ENCODE measurements at places on chromosomes 6 and 20.

- no peak for DNase-seq
These were observed 11.7 kb upstream of the SPO11 start for GRCh38 chr20:57317789-57318371.

- DNase-seq = peak; percentile 60
These were observed 29.9 kb upstream of the ZNF184 start for GRCh38 chr6:27502508-27503435.

- DNase-seq = no peak
These were observed 228.1 kb upstream of the CITED2 start for GRCh38 chr6:139602577-139602976.

- no peak for DNase-seq
These were observed 64.0 kb downstream of the THBS2 start for GRCh38 chr6:169189686-169190085.

GRCh38 chr20:63442100-63442493 lies 30.4 kb downstream of the KCNQ2 start:
- DNase-seq = peak; percentile 59

DNA sequence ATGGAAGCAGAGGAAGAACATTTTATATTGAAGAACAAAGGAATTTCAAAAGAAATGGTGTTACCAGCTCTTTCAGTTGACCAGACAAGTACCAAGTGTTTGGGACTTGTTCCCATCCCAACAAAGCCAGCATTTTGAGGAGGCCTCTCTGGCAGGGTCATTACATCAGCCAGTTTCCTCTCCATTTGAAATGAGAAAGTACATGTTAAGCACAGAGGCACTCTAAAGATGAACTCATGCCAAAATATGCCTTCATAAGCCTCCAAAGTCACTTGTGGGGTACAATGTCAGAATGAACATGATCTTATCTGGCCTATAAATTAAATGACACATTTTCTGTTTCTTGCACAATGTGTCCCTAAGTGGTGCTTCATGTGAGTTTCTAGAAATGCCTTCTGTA lies 223.9 kb downstream of the PRL start:
- DNase-seq = no peak

- no peak for DNase-seq
These were observed 47.5 kb upstream of the RIN2 start for GRCh38 chr20:19710336-19711120.

DNA sequence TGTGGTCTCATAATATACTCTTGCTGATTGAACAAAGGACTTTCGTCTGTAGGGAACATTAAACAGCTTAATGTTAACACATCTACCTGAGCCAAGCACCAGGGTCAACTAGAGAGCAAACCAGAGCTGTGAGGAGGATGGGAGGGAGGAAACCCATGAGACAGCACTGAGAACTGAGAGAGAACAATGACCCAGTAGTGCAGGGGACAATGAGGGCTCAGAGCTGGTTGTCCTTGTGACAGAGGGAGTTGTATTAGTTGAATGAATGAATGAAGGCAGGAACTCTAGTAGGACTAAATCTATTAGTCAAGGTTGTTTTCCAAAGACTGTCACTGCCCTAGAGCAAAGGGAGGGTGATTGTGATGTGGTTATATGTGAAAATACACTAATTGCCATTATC lies 28.2 kb upstream of the GSTA4 start:
- no peak for DNase-seq

DNA sequence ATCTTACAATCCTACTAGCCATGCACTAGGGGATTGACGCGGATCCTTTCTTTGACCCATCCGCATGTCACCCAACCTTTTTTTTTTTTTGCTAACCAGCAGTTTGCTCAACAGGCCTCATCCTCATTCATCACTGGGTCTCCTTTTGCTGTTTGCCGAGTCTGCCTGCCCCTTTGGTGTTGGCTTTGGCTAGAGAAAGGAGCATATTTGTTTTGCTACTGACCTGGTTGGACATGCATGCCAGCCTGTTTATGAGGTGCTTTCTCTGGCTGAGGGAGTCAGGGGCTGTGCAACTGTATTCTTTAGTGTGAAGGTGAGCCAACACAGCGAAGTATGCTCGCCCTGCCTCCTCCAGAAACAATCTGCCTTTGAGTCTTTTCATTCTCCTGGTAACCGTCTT lies 40.2 kb downstream of the E2F3 start:
- DNase-seq = no peak

GRCh38 chr20:38302786-38303185 lies 1.2 kb upstream of the BPI start:
- DNase-seq = no peak

DNA sequence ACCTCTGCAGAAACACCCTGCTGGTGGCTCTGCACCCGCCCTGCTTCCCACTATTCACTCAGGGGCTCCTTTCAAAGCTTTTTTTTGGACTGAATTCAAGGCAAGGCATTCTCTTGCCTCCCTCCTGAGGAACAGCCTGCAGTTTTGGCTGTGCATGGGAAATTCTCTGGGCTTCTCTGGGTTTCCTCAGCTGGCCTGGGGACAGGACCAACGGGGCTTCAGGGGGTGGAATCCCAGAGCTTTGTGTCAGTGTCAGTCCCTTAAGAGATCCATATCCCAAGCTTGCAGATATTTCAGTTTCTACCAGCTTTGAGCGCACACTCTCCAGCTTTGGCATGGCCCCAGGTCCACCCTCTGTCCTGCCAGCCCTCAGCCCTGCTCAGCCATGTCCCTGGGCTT lies 2.0 kb downstream of the SCRT2 start:
- no peak for DNase-seq

DNA sequence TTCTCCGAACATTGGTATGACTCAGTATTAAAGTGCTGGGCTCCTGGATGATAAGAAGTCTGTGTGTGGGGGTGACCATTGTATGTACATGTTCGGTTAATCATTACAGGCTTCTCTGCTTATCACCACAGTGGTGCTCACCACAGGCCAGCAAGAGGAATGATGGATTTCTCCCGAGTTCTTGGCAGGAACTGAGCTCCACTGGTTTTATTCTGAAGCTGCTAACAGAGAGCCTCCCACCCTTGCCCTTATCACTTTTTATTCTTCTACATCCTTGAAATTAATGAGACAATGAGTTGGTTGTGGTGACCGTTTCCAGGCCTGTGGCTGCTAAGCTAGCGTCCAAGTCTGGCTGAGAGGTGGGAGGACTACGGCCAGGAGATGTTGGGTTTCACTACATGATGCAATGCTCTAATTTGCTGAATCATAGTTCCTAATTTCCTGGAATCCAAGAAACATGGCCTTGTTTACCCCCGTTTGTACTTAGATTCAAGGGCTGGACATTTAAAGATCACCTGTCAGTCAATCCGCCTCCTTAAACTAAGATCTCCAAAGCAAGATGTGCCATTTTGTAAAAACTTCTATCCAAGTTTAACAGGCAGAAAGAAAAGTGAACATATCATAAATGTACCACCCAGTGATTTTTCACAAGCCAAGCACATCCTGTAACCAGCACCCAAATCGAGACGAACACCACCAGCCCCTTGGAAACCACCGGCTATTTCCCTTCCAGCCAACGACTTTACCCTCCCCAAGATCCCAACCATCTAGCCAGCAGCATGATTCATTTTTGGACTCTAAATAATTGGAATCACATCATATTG lies 172.5 kb downstream of the FOXA2 start:
- DNase-seq = peak; percentile 84

GRCh38 chr6:161050134-161050765 lies 58.7 kb downstream of the MAP3K4 start:
- DNase-seq = no peak

- DNase-seq = no peak
These were observed 243.3 kb downstream of the EPHA7 start for GRCh38 chr6:93176070-93176469.

- DNase-seq = no peak
These were observed 19.3 kb downstream of the JPH2 start for GRCh38 chr20:44167736-44168135.

DNA sequence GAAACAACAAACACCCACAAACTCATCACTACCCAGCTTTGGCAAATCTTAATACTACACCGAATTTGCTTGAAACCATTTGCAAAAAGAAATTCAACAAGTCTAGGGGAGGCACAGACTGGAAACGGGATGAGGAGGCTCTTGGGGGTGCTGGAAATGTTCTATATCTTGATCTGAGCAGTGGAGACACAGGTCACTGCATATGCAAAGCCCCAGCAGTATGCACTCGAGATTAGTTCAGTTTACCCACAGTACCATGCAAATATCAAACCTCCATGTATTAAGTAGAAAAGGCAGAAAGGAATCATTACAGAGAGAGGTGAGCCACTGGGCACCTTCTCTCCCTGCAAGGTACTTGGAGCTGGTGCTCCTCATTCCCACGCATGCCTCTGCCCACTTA lies 75.9 kb downstream of the PREX1 start:
- DNase-seq = no peak

GRCh38 chr20:48802216-48802615 lies 25.6 kb downstream of the PREX1 start:
- DNase-seq = no peak

DNA sequence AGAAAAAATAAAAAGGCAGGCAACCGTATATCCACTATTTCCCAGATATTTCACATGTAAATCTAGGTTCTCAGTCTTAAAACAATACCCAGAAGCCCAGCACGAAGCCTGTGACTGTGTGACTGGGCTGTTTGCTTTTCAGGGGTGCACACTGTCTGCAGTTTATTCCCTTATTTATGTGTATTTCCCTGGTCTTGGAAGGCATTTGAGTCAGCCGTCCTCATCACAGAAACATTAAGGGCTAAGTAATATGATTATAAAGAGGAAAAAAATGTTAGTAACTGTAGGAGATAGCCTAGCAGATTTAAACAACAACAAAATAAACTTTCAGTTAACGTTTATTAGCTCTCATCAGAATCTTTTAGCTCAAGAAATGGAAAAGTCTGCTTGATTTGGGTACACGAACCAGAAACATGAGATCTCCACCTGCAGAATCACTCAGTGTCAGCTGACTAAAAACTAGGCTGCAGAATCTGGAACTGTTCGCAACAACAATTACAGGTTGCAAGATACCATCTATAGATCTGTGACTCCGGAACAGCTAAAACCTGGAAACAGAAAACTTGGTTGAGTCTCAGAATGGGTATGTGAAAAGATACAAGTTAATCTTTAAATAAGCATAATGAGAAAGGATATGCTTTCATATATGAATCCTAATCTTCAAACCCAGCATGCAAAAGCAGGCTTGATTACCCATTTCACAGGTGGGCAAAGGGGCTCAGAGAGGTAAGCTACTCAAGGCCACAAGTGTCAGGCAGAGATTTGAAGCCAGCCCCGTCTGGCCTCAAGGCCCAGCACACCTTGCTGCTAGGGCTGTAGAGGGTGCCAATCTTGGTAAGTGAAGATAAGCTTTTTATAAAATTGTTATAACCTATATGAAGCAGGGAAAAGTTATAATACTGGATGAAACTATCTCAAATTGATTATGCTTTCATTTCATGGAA lies 21.1 kb downstream of the GCLC start:
- DNase-seq = no peak

DNA sequence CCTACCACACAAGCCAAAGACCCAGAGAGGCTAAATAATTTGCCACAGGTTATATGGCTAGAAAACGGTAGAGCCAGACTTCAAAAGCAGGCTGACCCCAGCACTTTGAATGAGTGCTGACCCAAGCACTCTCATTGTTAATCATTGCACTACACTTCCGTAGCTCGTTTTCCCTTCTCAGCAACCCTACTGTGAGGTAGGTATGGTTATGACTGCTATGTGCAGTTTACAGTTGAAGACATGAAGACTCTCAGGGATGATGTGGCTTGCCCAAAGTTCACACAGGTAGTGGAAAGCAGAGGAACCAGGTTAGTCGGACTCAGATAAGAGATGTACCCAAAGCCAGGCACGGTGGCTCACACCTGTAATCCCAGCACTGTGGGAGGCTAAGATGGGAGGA lies 33.5 kb upstream of the RIMS4 start:
- DNase-seq = no peak

- no peak for DNase-seq
These were observed 252.2 kb downstream of the DLL1 start for GRCh38 chr6:170038708-170039107.

DNA sequence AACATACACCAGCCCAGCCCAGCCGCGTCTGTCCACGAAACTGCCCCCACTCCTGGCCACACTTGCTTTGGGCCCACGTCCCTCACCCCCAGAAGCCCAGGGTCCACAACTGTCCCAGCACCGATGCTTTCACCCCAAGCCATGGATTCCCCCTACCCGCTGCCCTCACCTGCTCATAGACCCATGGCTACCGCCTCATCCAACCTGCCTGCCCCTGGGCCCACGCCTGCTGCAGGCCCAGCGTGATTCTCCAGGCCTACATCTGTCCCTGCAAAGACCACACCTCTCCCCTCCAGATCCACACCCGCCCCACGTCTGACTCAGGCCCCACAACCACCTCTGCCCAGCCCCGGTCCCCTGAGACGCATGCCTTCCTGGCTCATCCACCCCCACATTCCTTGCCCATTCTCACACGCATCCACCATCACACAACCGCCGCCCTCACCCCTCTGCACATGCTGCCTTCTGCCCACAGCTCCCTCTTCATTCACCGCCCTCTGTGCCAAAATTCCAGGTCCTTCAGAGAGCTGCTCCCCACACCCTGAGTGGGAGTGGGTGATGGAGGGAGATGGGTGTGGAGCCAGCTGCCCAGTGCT lies 86.7 kb downstream of the GRM4 start:
- no peak for DNase-seq

DNA sequence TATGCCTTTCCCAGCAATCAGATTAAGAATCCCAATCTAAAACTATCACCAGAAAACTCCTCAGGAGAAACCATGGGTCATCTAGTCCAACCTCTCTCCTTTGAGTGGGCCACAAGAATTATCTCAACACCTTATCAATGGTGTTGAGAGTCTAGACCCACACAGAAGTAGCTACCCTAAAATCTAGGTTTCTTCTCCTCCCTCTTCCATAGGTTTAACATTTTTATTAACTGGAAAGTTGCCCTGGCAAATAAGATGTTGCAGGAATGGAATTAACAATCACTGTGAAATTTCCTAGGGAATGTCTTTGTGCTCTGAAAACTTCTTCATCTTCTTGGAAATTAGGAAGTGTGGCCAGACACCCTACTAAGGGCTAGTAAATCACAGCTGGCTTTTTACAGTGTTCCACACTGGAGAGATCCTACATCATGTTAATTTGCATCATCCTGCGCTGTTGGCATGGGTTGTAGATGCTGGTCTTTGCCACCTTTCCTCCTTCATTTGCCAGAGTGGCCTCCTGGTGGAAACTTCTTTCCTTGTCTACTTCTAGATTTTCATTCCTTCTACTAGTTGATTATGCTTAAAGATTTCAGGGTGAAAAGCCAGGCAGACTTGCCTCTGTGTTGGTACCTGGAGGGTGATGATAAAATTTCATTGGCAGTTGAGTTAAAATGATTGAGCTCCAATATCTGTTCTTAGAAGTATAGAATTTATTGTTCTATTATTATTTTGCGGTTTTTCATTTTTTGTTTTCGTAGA lies 2.7 kb downstream of the TNFAIP3 start:
- DNase-seq = no peak
